ENCODE measurements at places on chromosomes 4 and X. TPM values are rescaled to one million over a fixed set of nuclear protein-coding genes. Genes with fewer than 3 reads are reported as not detected.
A peak's percentile ranks its signal among the peaks of the same experiment; 100 is the strongest.

GRCh38 chr4:156829201-156829873 lies 142.3 kb downstream of the PDGFC start:
- H3K27ac ChIP-seq: no peak overlapping the region
- no peaks in the 10 kb centered on the region for H3K36me3 ChIP-seq
- H3K4me3 ChIP-seq: no peak overlapping the region
- H3K4me1 ChIP-seq: peaks cover 4% of the 10 kb centered on the region
- H3K27me3 ChIP-seq: no peaks in the 10 kb centered on the region
- no peak for DNase-seq

GRCh38 chrX:25020905-25021449 lies 5.2 kb upstream of the ARX start:
- H3K27me3 ChIP-seq: peaks cover 66% of the 10 kb centered on the region
- H3K36me3 ChIP-seq: no peaks in the 10 kb centered on the region
- no peak overlapping the region for H3K27ac ChIP-seq
- H3K4me3 ChIP-seq: no peak overlapping the region
- H3K4me1 ChIP-seq: no peaks in the 10 kb centered on the region

PHEX gene
- not detected for polyA plus RNA-seq

DNA sequence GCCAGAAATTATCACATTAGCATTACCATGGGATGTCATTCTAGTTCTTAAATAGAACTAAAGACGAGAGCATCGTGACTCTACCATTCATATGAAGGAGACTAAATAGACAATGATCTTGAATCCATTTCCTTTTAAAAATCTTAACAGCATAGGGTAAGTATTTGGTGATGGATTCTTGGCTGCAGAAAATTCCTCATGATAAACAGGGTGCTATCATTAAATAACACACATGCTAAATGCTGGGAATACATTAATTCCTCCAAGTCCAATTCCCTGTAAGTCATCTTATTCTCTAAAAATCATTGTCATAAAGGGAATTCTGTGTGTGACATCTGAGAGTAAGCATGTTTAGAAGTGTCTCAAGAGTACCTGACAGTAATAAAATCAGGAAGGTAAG lies 470.4 kb upstream of the MAGEB2 start:
- no peaks in the 10 kb centered on the region for H3K36me3 ChIP-seq
- H3K4me1 ChIP-seq: no peaks in the 10 kb centered on the region
- no peak overlapping the region for H3K4me3 ChIP-seq
- DNase-seq: no peak

IQCM gene
- polyA plus RNA-seq: not detected

RS1 gene
- polyA plus RNA-seq: not detected

- H3K36me3 ChIP-seq: no peaks in the 10 kb centered on the region
- H3K4me3 ChIP-seq: no peak overlapping the region
- DNase-seq: no peak
- H3K27ac ChIP-seq: no peak overlapping the region
Measured at GRCh38 chr4:105154576-105154975, 7.9 kb downstream of the TET2 start.

- H3K4me3 ChIP-seq: no peak overlapping the region
- no peak for DNase-seq
- no peaks in the 10 kb centered on the region for H3K36me3 ChIP-seq
- H3K27me3 ChIP-seq: no peaks in the 10 kb centered on the region
- peaks cover 4% of the 10 kb centered on the region for H3K4me1 ChIP-seq
- no peak overlapping the region for H3K27ac ChIP-seq
Measured at GRCh38 chr4:47703956-47704355, 133.9 kb downstream of the CORIN start.

CXCL10 gene
- 0.34 TPM for polyA plus RNA-seq

- no peak for DNase-seq
- H3K4me3 ChIP-seq: no peak overlapping the region
- H3K27ac ChIP-seq: no peak overlapping the region
- no peaks in the 10 kb centered on the region for H3K36me3 ChIP-seq
- H3K4me1 ChIP-seq: no peaks in the 10 kb centered on the region
Measured at GRCh38 chrX:150763303-150763797, 70.2 kb downstream of the MTMR1 start.

GRCh38 chrX:39238006-39238405 lies 436.7 kb downstream of the MID1IP1 start:
- H3K4me3 ChIP-seq: no peak overlapping the region
- H3K27me3 ChIP-seq: no peaks in the 10 kb centered on the region
- H3K27ac ChIP-seq: no peak overlapping the region
- no peaks in the 10 kb centered on the region for H3K36me3 ChIP-seq

DNA sequence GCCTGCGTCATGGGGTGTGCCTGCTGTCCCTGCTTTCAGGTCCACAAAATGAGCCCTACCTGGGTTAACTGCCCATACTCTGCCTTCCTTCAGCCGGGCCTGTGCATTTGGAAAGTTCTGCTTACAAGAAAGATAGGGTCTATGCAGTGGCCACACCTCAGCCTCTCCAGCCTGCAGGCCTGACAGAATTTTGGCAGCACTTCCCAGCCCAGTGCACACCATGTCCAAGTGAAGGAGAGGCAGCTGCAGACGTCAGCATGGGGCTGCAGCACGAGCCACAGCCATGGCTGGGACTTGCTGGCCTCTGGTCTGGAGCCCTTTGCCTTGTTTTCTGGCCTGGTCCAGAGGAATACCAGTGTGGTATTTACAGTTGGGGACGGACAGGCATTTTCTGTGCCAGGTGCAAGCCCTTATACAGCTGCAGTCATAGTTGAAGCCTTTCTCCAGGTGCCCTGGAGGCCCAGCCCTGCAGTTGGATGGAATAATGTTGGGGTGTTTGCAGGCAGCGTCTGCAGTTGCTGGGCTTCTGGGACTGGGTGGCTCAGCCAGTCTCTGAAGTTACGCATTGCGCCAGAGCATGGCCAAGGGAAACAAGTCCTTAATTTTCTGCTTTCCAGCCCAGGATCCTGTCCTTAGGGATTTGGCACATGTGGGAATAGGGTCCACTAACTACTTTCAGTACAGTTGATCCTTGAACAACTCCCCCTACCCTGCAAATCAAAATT lies 26.2 kb downstream of the JADE1 start:
- H3K27ac ChIP-seq: peak overlapping the region; percentile 74
- H3K27me3 ChIP-seq: no peaks in the 10 kb centered on the region
- peak; percentile 84 for DNase-seq

GRCh38 chr4:151114986-151115385 lies 15.6 kb downstream of the RPS3A start:
- H3K4me1 ChIP-seq: peaks cover 6% of the 10 kb centered on the region
- no peak for DNase-seq
- H3K36me3 ChIP-seq: peaks cover 42% of the 10 kb centered on the region

SLC25A4 gene
- 1,170 TPM for polyA plus RNA-seq

DNA sequence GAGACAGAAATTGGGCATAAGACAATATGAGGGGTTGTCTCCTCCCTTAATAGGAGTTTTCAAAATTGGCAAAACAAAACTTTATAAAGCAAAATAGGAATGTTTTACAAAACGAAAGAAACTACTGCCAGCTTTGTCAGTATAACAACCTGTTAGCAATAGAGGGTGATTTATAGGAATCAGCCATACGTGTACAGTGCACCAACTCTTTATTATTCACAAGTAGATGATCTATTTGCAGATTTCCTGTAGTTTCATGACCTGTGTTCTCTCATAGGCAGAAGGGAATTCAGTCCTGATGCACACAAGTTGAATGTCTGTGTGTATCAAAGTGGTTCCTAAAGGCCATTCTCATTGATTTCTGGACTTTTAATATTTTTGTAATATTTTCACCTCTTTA lies 116.3 kb downstream of the MFAP3L start:
- no peak overlapping the region for H3K4me3 ChIP-seq
- H3K27ac ChIP-seq: no peak overlapping the region
- no peaks in the 10 kb centered on the region for H3K4me1 ChIP-seq
- no peaks in the 10 kb centered on the region for H3K36me3 ChIP-seq

AR gene
- 3.0 TPM for polyA plus RNA-seq

- no peaks in the 10 kb centered on the region for H3K4me1 ChIP-seq
- H3K27ac ChIP-seq: no peak overlapping the region
Measured at GRCh38 chrX:94908171-94908570, 1234.2 kb downstream of the FAM133A start.

S100P gene
- 0.46 TPM for polyA plus RNA-seq

DNA sequence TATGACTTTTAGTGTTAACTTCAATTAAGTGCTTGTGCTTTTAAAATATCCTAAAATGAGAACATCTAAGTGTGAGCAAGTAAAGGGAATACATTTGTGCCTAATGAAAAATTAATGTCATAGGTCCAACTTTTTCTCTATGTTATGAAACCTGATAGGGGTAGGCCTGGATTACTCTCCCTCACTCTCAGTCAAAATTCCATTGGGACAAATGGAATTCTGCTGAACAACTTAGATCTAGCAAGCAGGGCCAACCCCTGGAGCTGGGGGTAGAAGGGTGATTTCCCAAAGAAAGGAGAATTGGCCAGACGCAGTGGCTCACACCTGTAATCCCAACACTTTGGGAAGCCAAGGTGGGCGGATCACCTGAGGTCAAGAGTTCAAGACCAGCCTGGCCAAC lies 67.4 kb downstream of the EDNRA start:
- H3K27me3 ChIP-seq: no peaks in the 10 kb centered on the region
- no peak overlapping the region for H3K27ac ChIP-seq
- no peak for DNase-seq
- no peaks in the 10 kb centered on the region for H3K4me1 ChIP-seq
- no peaks in the 10 kb centered on the region for H3K36me3 ChIP-seq
- H3K4me3 ChIP-seq: no peak overlapping the region

GRCh38 chrX:53049127-53049517 lies 533 bp downstream of the GPR173 start:
- no peaks in the 10 kb centered on the region for H3K27me3 ChIP-seq
- peaks cover 5% of the 10 kb centered on the region for H3K4me1 ChIP-seq
- no peaks in the 10 kb centered on the region for H3K36me3 ChIP-seq
- H3K4me3 ChIP-seq: peak overlapping the region; percentile 63
- no peak for DNase-seq

BBS7 gene
- polyA plus RNA-seq: 13.9 TPM

DNA sequence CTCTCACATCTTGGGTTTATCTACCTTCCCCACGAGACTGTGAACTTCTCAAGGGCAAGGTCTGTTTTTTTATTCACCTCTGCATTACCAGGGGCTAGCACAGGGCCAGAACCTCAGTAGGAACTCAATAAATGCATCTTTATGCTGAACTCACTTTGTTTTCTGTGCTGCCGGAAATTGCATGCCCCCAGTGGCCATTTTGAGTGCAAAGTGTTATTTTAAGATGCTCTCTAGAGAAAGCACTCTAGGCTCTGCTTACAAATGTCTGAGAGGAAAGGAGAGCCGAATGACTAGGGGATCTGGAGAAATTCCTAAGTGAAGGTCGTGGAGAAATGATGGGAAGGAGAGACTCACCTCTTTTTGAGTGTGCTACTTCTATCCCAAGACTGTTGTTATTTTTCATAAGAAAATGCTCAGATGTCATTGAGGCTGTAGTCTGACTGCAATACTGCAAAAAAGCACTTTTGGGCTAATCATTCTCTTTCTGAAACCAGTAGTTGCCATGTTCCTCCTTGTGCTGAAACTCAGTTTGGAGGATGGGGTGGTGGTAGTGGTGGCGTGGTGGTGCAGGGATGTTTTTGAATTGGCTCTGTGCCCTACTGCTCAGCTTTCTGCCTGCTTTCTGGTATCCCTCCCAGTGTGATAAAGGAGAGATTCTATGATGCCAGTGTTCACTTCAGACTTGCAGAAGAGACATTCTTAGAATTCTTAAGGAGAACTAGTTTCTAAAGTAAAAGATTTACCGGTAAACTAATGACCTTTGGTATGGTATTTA lies 41.3 kb downstream of the DOCK11 start:
- no peaks in the 10 kb centered on the region for H3K4me1 ChIP-seq
- H3K36me3 ChIP-seq: no peaks in the 10 kb centered on the region
- no peak overlapping the region for H3K4me3 ChIP-seq

GRCh38 chr4:121943941-121944340 lies 7.9 kb downstream of the TRPC3 start:
- no peak overlapping the region for H3K27ac ChIP-seq
- no peaks in the 10 kb centered on the region for H3K4me1 ChIP-seq
- H3K36me3 ChIP-seq: no peaks in the 10 kb centered on the region
- no peak overlapping the region for H3K4me3 ChIP-seq

ENOPH1 gene
- 37.0 TPM for polyA plus RNA-seq

DNA sequence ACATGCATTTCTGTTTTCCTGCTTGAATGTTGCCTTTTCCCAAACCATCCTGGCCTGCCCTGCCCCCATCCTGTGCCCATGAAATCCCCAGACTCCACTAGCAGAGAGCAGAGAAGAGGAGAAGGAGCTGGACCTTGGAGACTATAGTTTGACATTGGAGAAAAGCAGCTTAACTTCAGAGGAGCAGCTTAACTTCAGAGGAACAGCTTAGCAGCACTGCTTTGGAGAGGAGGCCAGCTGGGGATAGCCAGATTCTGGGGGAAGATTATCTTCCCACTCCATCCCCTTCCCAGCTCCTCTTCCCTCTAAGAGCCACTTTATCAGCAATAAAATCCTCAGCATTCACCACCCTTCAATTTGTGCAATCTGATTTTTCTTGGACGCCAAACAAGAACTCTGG lies 443.0 kb downstream of the PCDH10 start:
- H3K4me1 ChIP-seq: no peaks in the 10 kb centered on the region
- H3K27me3 ChIP-seq: no peaks in the 10 kb centered on the region
- H3K27ac ChIP-seq: no peak overlapping the region
- no peak overlapping the region for H3K4me3 ChIP-seq
- no peak for DNase-seq

DNA sequence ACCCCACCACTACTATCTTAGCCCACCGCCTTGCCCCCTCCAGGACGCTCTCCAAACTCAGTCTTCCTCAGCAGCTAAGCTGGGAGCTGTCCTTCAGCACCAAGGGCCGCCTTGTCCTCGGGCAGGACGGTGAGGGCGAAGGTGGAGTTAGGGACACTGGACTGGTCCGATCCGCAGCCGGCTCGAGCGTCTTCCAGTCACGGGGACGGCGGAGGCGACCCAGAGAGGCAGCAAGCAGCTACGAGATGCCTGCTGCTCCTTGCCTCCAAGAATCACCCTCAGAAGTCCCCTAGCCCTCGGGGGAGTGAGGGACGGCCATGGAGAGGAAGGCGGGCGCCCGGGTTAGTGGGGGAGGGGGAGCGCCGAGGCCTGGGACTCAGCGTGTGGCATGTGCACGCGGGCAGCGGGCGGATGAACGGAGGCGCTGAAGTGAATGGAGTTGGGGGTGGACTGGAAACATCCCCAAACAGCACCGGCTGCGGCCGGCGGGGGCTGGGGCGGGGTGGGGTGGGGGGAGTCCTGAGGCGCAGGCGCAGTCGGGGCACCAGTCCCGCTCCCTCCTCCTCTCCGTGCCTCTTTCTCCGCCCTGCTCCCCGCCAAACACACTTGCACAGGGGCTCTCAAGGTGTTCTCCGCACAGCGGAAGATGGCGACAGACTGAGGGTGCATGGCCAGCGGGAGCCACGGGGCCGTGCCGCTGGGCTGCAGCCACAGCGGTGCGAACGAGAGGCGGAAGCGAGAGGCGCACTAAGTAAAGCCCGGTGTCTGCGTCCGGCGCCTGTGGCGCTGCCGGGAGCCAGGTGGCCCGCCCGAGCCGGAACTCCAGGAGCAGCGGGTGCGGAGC lies at the start of gene NALF2:
Gene NALF2 (plus strand): TSS at position 545 of the 844 bp plus-strand sequence. CDS start 957 bp downstream, outside the sequence.
- peak within 1 kb of the TSS; percentile 62 for H3K4me3 ChIP-seq
- DNase-seq: peak; percentile 40
- no peaks in the 10 kb centered on the region for H3K27me3 ChIP-seq

GRCh38 chrX:10174810-10175209 lies 18.0 kb downstream of the CLCN4 start:
- peaks cover 2% of the 10 kb centered on the region for H3K4me1 ChIP-seq
- H3K4me3 ChIP-seq: no peak overlapping the region
- no peaks in the 10 kb centered on the region for H3K36me3 ChIP-seq
- no peak for DNase-seq

GRCh38 chrX:105331244-105331643 lies 110.8 kb upstream of the TEX13A start:
- H3K4me1 ChIP-seq: no peaks in the 10 kb centered on the region
- DNase-seq: no peak
- no peak overlapping the region for H3K4me3 ChIP-seq
- H3K27ac ChIP-seq: no peak overlapping the region
